Activated CD4-positive, alpha-beta T cell treated with anti-CD3 and anti-CD28 coated beads for 4 hours (primary cell): ENCODE measurements at places on chromosomes 5 and 9.

DNA sequence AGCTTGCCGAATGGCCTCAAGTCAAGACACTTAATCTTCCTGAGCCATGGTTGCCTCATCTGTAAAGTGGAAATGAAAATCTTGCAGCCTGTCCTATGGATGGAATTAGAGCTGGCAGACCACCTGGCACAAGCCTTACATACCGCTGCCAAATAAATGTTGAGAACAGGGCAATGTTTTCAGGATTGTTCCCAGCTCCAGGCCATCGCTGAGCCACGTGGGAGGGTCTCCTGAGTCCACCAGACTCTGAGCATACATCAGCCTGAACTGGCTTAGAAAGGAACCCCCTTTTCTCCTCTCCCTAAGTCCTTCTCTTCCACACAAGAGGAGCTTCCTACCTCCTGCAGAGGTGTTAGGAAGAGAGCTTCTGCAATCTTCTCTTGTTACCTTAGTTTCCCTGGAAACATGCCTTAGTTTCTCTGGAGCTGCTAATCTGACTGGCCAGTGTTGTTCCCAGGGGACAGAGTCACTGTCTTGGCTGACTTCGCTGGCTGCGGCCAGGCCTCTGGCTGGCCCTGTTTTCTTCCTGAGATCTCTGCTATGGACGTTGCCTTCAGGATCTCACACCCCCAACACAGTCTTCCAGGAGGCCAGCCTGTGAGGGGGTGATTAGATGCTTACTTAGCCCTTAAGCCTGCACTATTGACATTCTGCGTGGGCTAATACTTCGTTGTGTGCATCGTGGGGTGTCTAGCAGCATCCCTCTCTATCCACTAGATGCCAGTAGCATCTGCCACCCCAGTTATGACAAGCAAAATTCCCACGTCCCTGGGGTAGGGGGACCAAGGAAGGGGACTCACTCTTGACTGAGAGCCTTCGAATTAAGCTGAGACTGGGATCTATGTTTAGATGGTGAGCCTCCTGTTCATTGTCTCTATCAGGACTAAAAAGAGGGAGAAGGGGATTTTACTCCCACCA lies 62.2 kb downstream of the BOD1 start:
- DNase-seq, result no peak

GRCh38 chr9:3682186-3682585 lies 156.4 kb upstream of the RFX3 start:
- DNase-seq, result no peak

DNA sequence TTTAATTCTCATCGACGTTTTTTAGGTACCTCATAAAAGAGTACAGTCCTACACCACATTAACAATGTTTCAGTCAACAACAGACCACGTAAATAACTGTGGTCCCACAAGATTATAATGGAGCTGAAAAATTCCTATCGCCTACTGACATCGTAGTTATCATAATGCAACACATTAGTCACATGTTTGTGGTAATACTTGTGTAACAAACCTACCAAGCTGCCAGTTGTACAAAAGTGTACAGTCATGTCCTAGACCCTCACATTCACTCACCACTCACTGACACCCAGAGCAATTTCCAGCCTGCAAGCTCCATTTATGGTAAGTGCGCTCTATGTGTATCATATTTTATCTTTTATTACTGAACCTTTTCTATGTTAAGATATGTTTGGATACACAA lies 16.8 kb downstream of the GNAQ start:
- no peak for DNase-seq

DNA sequence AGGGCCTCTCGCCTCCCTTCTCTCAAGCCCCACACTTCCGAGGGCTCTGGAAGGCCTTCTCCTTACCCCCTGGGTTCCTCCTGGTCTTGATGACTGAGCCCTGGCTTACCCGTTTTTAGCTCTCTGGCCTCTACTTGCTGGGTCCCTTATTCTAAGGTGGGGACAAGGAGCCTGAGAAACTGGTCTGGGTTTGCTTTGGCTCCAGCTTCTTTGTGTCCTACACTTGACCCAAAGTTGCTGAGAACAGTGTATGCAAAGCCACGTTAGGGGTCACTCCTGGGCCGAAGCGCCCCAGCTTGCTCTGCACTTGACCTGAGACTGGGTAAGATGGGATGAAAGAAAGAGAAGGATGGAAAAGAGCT lies 788 bp downstream of the ZNF346 start:
- no peak for DNase-seq

DNA sequence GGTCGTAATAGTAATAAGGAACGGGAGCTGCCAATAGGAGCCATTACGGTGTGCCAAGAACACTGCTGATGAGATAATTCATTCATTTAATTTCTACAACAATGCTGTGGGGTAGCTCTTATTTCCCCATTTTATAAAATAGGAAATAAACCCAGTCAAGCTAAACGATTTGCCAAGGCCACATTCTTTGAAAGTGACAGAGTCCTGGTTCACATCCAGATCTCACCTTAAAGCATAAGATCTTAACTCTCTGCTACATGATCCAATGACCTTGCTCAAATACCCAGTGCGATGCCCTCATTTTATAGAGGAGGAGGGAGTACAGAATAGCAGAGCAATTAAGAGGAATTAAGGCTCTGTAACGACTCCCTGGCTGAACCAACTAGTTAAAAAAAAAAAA lies 5.0 kb downstream of the PDE6A start:
- no peak for DNase-seq

GRCh38 chr5:148224117-148224742 lies 14.1 kb upstream of the MARCOL start:
- DNase-seq, result no peak

DNA sequence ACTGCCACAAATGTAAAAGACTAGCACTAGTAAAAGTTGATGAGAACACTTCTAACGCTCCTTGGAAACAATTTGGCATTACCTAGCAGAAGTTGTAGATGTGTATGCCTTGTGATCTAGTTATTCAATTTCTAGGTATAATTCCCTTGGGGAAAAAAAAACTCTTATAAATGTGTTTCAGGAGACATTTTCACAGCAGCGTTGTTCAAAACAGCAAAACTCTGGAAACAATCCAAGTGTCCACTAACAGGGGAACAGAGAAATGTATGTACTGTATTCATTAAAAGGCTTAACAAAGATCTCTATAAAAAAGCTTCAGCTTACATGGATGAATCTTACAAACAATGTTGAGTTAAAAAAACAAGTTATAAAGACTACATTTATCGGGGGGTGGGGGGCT lies 30.4 kb downstream of the NR3C1 start:
- DNase-seq, result no peak

GRCh38 chr5:132459031-132459982 lies 31.3 kb downstream of the IRF1 start:
- DNase-seq, result no peak

DNA sequence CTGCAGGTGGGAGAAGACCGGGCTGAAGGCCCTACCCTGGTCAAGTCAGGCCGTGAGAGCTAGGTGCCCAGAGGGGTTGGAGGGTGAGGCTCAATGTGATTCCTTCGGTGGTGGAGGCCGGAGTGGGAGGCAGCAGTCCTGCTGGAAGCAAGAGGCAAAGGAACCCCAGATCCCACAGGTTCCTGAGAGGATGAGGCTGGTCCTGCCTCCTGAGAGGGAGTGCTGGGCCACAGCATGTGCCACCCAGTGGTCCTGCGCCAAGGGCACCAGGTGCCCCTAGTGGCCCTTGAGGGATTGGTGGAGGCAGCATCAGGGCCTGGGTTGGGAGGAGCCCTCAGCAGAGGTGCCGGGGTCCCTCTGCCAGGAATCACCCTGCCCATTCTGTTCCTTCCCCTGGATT lies 59.1 kb downstream of the BARX1 start:
- no peak for DNase-seq

- DNase-seq, result no peak
Observed at GRCh38 chr9:27785714-27786100, 212.4 kb upstream of the C9orf72 start.

DNA sequence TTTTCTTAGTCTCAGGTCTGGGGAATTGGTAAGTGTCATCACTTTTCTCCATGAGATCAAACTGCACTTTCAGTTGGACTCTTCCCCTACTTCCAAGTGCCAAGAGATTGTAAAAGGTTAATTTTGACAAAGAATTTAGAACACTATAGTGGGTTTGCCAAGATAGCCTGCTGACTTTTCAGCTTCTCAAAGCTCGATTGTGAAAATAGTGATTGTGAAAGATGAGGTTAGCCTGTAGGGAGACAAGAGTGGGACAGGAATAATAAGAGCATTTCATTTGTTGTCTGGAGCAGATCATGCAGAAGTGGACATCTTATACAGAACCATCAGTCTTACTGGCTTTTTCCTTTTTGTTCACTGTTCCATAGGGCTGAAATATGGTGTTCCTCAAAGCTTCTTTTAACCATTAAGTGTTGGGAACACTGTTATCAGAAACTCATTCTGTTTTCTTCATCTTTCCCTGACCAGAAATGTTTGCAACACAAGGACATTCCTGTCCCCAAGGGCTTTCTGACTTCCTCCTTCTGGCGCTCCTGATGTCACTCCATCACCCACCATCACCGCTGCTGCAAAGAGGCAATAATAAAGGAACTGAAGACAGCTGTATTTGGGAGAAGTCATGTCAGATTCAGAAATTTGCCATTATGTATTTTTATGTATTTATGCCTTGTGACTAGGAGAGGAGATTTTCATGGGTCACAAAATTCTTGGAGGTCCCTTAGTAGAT lies 11.6 kb upstream of the SPTAN1 start:
- DNase-seq, result no peak

GRCh38 chr9:70594386-70594944 lies 180.0 kb upstream of the KLF9 start:
- DNase-seq, result no peak

- no peak for DNase-seq
Observed at GRCh38 chr5:163190784-163191183, 246.6 kb upstream of the CCNG1 start.

DNA sequence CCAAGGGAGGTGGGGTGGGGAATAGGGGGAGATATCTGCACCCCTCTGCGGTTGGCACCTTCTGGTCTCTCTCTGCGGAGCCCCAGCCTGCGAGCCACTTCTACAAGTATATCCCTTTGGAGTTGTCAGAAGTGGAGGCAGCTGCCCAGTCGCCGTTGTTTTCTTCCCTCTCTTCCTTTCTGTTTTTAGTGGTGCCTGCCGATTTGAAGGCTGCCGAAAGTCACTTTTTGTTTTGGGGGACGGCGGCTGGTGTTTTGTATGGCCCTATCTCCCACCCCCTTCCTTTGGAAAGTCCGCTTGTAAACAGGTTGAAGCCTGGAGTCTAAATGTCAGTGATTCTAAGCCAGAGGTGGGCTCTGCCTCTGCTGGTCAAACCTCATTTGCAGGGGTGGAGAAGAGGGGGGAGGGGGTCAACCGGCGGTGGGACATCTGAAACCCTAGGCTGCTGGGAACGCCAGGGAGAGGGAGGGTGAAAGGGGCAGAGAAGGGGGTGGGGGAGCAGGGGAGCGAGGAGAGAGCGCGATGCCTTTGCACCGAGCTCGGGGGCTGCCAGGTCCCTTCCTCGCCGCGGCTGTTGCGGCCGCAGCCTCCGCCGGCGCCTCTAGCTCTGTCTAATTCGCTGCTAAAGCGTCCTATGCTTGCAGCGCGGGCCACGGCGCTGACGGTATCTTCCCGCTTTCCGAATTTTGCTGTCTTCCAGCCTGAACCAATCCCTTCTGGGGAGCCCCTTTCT lies at the start of gene FGF10:
Gene FGF10 (minus strand): TSS at position 331 of the 733 bp plus-strand sequence. CDS start 738 bp downstream, outside the sequence.
- no peak for DNase-seq

DNA sequence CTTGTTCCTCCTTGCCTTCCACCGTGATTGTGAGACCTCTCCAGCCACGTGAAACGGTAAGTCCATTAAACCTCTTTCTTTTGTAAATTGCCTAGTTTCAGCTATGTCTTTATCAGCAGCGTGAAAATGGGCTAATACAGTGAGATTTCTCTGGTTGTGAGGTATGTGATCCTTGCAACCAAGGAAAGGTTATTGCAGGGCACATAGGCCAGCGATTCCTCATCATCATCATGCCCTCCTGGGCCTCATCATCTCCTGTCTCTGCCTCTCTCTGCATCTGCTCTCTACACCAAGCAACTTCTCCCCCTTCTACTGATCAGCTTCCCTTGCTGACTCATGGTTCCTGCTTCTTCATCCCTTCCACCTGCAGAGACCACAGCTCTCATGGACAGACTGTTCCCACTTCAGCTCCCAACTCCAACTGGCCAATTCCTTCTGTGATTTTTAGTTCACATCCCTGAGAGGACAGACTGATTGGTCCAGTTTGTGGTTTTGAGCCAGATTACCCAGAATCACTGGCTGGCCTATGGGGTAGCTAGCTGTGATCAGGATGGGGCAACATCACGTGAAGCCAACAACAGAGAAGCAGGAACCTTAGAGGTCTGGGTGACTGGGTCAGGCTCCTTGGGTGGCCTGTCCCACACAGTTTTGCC lies 53.1 kb downstream of the LIX1 start:
- no peak for DNase-seq

DNA sequence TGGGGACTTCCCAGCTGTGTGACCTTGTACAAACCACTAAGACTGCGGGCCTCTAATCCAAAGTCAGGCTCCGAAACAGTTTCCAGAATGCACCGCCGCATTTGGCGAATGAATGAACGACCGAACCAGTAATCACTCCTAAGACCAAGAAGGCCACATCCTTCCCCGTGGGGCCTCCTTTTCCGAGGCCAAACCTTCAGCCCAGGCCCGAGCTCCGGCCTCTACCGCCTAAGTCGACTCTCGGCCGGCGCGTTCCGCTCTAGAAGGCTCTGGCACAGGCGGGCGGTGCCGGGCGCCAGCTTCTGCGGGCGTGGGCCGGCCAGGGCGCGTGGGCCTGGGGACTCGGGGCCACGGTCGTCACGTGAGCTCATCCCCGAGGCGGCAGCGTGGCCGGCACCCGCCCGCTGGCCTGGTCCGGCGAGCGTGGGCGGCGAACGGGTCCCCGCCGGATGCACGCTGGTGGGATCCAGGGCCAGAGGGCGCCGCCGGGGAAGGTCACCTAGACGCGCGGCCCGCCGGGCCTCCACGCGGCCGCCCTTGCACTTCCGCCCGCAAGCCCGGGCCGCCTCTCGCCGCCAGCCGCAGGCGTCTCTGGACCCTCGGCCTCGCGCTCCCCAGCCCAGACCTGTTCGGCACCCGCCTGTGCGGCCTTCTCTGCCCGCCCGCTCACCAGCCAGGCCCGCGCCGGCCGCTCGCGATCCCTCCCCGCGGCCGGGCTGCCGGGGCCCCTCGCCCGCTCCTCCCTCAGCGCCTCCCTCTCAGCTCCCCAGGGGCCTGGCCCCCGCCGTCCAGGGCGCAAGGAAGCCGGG lies 754 bp downstream of the VDAC1 start:
- DNase-seq, result peak; percentile 43

DNA sequence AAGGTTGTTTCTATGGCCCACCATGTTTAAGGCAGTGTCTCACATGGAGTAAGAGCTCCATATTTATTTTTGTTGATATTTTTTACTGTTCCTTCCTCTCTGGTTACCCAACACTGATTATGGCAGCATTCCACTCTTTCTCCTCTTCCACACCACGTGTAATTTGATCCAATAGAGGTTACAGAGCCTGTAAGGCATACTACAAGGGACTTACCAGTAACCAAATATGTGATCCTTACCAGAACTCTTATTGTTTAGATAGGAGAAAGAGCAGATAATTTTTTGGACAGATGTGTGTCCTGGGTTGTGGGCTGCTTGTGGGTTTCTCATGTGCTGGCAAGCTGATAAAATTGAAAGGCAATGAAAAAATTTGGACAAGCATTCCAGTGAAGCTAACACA lies 261.3 kb downstream of the TMEM167A start:
- DNase-seq, result no peak
